Hindlimb muscle (tissue), 1 donor: ENCODE measurements at places on chromosomes 2 and 18. TPM values are rescaled to one million over a fixed set of nuclear protein-coding genes. Genes with fewer than 3 reads are reported as not detected.
A peak's percentile ranks its signal among the peaks of the same experiment; 100 is the strongest.

GRCh38 chr2:24616616-24617015 lies 125.6 kb downstream of the NCOA1 start:
- DNase-seq = no peak

GRCh38 chr2:80073134-80073561 lies 231.4 kb downstream of the LRRTM1 start:
- DNase-seq = peak; percentile 26

DNA sequence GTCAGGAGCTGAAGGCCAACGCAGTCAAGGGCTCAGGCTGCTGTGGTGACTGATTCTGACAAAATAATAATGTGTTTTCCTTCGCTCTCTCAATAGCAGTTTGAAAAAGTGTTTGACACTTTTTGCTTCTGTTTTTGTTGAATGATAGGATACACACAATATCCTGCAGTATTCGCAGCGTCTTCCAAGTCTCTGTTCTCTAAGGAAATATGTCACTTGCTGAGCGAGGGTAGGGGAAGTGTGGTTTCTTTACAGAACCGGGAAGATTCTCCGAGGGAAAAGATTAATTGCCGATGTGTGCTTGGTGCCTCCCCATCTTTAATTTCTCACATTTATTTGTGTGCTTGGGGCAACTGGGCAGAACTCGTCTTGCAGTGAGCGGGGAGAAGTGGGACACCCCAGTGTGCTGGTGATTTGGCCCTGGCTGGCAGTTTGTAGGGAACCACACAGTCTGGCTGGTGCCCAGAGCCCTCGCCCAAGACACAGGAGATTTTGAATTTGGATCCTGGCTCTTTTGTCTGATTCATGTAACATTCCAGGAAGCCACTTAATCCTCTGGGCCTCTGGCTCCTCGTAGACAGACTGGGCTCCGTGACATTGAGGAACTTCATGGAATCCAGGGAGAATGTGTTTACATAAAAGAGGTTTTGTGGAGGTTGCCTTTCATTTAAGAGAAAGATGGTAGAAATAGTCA lies 169.4 kb downstream of the LDLRAD4 start:
- no peak for DNase-seq

DNA sequence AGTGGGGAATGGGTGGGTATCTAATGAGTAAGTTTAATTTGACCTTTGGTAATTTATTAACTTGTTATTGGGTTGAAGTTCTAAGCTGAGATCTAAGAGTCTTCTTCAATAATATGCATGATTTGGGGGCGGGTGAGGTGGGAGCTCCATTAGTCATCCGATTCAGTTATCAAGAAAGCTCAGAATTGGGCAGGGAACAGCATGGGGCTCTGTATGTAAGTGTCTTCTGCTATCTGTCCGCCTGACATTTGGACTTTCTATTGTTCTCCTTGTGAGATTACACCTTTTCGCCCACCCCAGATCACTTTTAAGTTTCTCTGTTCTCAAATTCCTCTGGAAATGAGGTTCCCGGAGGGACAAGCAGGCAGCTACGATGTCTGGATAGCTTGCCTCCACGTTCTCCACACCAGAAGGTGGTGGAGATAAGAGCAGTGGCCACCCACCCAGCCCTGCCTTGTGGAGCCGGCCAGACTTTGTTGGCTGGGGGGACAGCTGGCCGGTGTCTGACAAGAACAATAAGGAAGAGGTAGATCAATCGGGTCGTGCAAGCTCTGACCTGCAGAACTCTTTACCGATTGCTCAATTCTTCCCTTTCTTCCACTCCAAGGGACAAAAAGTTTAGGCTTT lies 75.5 kb upstream of the GATA6 start:
- no peak for DNase-seq

ADRA2B gene
- 2.7 TPM for polyA plus RNA-seq
